Activated CD4-positive, alpha-beta T cell treated with anti-CD3 and anti-CD28 coated beads, Interleukin-2, amount 50 U/mL, for 48 hours (primary cell): ENCODE measurements at places on chromosomes 7 and 10.

DNA sequence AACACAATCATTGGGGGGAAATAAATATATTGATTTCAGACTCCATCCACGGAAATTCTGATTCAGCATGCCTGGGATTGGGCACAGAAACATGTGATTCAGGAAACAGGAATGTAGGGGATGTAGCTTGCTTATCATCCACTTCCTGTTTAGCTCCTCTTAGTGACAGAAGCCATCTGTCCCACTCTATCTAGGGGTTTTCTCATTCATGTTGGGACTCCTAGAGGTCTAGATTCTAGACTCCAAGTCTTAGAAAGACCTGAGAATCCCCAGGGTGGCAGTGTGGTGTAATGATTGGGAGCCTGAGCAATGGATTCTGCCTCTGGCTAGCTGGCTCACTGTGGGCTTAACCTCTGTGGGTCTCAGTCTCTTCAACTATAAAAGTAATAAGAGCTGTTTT, 67.9 kb downstream of the CDK1 start:
- DNase-seq: no peak

- no peak for DNase-seq
Observed at GRCh38 chr7:142611566-142612236, 137.6 kb upstream of the PRSS1 start.

GRCh38 chr10:80500572-80501380, 36.9 kb upstream of the SH2D4B start:
- DNase-seq: peak; percentile 50

DNA sequence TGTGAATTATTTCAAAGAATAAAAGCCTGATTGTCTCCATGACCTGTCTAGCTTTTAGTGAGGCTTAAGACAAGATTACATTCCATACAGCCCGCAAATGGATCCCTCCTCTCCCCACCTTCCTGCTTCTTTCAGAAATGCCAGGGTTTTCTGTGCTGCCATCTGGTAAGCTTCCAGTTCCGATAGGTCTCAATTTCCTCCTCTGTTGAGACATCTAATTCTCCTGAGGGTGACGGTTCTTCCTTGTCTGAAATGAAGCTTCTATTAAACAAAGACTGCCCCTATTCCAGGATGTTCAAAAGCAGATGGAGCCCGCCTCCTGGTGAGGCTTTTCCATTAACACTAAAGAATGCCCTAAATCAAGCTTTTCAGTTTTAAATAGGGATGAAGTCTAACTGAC, 295.6 kb downstream of the PTPRN2 start:
- no peak for DNase-seq

GRCh38 chr10:126294451-126294850, 93.8 kb downstream of the ADAM12 start:
- DNase-seq: no peak

DNA sequence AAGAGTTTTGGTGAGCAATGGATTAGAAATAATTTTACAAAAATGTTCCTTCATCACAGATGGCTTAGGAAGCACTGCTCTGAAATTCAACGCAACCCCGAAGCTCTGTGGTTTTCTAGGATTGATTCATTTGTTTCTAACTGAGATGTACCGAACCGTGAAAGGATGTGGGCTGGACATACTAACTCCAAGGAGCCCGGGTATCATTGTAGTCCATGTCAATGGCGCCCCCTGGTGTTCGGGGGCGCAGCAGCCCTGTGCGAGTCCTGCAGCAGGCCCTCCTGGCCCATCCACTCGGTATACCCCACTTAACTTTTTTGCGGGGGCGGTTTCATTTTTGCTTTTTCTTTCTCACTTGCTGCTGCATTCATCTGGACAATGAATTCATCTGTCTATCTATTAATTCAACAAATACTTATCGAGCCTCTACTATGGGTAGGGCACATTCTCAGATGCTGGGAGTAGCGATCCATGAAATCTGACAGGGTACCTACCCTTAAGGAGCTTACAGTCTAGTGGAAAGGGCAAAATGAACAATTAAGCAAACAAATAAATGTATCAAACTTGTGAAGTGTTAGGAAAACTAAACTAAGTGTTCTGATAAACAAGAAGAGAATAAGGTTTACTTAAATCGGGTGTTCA, 25.2 kb upstream of the ITPRID1 start:
- DNase-seq: peak; percentile 59

- no peak for DNase-seq
Observed at GRCh38 chr10:127690176-127690835, 46.7 kb upstream of the FOXI2 start.

- no peak for DNase-seq
Observed at GRCh38 chr10:71762324-71762723, 11.0 kb downstream of the VSIR start.

DNA sequence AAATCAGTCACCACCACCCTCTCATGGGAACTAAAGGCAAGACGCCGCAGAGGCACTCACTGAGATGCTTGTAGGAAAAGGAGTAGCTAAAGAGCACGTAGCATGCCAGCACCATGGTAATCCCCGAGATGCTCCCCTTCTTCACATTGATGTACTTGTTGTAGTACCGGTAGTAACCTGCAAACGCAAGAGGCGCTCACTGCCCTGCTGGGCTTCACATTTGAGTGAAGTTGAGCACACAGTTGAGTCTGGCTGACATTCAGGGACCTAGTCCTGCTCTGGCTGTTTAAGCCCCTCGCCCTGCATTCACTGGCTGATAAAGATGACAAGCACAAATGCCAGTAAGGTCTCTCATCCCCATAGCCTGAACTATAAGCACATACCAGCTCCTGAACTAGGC, 6.9 kb downstream of the ATP5MF start:
- peak; percentile 42 for DNase-seq

GRCh38 chr7:100679927-100680575, 6.5 kb downstream of the GNB2 start:
- DNase-seq: no peak

GRCh38 chr10:43252783-43253341, 14.0 kb downstream of the RASGEF1A start:
- peak; percentile 1 for DNase-seq

DNA sequence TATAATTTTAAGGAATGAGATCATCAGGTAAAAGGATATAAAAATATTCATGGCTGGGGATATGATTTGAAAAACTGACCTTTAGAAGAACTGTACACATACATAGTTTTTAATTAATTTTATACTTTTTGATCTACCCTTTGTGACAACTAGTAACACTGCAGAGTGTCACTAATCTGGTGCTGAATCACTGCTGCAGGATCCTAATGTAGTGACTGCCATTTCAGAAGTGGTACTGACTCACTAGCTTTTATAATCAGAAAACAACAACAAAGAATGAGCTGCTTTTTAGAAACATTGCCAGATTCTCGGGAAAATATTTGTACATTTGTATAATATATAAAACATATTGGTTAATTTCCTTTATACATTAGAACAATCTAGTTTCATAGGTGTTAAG, 110.4 kb downstream of the HIPK2 start:
- no peak for DNase-seq

GRCh38 chr7:154973381-154973780, 29.5 kb downstream of the PAXIP1 start:
- no peak for DNase-seq

DNA sequence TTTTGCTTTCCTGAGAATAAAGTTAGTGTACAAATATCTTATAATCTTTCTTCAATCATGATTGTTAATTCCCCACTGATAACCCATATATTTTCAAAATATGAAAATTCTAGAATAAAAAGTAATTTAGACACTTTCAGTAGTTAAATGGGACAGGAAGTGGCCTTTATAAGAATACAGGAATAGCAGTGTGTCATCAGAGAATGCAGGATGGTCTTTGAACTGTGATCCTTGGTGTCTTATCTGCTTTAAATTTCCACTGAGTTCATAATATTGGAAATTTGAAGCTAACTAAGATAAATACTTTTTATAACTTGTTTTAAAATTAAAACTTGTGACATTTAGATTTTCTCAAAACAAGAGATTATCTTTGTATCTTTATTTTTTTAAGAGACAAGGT, 75.4 kb downstream of the CREM start:
- no peak for DNase-seq

- DNase-seq: no peak
Observed at GRCh38 chr7:158327571-158328180, 259.9 kb downstream of the PTPRN2 start.

DNA sequence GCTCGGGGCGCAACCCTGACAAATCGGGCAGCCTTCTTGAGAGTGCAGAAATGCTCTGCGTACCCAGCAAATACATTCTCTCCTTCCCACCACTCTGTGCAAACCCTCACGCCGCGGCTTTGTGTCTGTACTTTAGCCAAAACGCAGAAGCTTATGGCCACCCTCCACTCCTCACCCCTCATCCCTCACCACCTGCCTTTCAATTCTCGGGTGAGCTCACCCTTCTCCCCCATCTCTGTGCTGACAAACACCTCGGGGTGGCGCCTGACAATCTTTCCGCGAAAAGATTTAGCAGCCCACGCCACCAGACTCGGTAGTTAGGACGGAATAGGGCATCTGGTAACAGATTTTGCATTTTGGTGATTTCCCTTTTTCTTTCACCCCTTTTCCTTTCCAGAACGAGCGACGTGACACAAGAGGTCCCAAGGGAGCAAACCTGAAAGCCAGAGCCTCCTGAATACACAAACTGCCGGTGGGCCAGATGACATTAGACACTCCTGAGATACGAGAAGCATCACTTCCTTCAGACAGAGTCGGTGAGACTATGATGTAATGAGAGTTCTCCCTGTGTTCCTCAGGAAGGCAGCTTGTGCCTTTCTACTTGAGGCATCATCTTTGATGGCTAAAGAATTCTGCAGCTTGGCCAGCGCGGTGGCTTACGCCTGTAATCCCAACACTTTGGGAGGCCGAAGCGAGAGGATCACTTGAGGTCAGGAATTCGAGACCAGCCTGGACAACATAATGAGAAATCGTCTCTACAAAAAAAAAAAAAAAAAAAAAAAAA, 671 bp upstream of the ATAD1 start:
- DNase-seq: peak; percentile 64

DNA sequence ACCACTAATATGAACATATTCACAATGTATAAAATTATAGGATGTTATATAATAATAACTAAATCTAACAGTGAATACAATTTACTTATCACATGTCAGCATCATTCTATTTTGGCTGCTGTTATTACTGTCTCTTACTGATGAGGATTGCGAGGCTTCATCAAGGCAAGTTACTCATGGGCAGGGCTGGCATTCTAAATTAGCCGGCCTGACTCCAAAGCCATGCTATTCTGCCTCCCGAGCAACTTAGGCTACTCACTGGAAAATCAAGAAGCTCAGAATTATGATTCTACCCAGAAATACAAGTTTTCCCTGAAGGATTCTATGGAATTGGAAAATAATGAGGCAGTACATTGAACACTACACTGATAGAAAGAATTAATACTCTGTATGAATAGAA, 101.7 kb downstream of the ICA1 start:
- DNase-seq: no peak

- no peak for DNase-seq
Observed at GRCh38 chr10:44388641-44389040, 3.7 kb upstream of the CXCL12 start.

- peak; percentile 84 for DNase-seq
Observed at GRCh38 chr10:59880971-59881510, 25.3 kb downstream of the CCDC6 start.

- no peak for DNase-seq
Observed at GRCh38 chr7:32298408-32299132, 191.6 kb downstream of the LSM5 start.

DNA sequence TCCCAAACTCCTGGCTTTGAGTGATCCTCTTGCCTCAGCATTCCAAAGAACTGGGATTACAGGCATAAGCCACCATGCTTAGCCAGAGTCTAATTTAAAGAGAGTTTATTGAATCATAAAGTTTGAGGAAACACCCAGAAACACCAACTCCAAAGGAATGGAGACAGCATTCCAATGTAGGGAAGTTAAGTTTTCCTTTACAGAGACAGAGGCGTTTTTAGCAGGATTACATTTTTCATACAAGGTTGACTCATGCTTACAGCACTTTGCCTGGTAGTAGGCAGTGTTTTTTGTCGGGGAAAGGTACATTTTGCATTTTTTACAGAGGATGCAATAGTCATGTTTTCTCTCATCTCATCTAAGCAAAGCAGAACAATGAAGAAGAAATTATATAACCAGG, 18.9 kb upstream of the OPN4 start:
- no peak for DNase-seq

GRCh38 chr7:82444220-82444909, 788 bp upstream of the CACNA2D1 start:
- DNase-seq: no peak

- DNase-seq: no peak
Observed at GRCh38 chr7:158044482-158044823, 543.2 kb downstream of the PTPRN2 start.

DNA sequence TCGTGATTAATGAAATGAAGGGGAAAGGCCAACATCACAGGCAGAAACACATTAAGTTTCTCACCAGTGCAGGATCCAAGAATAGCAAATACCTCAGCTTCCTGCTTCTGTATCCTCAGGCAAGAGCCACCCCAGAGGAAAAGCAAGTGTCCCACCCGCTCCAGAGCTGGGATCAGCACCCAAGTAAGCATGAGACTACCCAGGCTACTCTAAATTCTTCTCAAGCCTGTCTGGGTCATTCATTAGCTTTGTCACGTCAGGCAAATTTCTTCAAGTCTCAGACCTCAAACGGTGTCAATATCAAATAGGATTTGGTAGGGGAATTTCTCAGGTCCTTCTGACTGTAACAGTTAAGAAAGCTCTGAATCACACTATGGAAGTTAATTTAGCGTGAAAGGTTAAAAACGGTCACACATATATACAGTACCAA, 59.0 kb downstream of the GNA12 start:
- no peak for DNase-seq

- no peak for DNase-seq
Observed at GRCh38 chr7:106855540-106856132, 9.4 kb upstream of the PIK3CG start.

DNA sequence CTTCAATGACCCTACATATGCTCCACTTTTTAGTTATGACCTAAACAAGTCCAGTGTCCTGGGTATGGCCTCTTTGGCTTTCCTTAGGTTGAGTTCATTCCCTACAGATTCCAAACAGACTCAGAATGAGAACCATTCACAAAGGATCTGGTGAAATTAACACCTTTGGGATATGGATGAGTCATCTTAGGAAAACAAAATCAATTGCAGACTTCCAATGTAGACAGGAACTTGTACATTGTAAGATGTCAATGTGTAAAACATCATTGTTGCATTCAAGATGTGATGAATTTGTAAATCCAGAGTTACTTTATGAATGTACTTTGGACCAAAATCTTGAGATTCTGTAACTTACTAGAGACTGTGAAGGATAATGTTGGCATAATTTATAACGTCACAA, 43.4 kb upstream of the HECTD2 start:
- DNase-seq: no peak

DNA sequence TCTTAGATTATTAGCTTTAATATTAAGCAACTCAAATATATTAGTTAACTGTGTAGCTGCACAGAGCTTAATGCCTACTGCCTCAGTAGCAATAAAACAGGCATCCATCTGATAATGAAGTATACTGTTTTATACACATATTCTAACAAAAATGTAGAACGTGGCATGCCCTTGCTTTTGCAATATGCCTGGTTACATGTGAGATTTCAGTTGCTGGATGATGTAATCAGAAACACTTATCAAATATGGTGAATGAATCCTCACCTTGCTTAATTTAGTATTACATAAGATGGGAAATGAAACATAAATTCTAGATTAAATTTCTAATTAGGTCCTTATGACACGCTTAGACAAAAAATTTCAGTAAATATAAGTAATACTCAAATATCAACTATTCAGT, 8.0 kb downstream of the DNAJC1 start:
- no peak for DNase-seq

- DNase-seq: no peak
Observed at GRCh38 chr7:100147278-100147677, 1.4 kb upstream of the LAMTOR4 start.

GRCh38 chr10:33506838-33507661, 172.6 kb upstream of the NRP1 start:
- no peak for DNase-seq

GRCh38 chr7:84043661-84044191, 150.9 kb downstream of the SEMA3A start:
- DNase-seq: no peak
